ENCODE measurements at places on chromosomes 12 and 14. TPM values are rescaled to one million over a fixed set of nuclear protein-coding genes. Genes with fewer than 3 reads are reported as not detected.

- H3K27me3 ChIP-seq = no peaks in the 10 kb centered on the region
- no peaks in the 10 kb centered on the region for H3K36me3 ChIP-seq
- no peaks in the 10 kb centered on the region for H3K4me1 ChIP-seq
- no peak for DNase-seq
- no peak overlapping the region for H3K27ac ChIP-seq
Observed at GRCh38 chr14:95237958-95238340, 80.6 kb upstream of the DICER1 start.

DNA sequence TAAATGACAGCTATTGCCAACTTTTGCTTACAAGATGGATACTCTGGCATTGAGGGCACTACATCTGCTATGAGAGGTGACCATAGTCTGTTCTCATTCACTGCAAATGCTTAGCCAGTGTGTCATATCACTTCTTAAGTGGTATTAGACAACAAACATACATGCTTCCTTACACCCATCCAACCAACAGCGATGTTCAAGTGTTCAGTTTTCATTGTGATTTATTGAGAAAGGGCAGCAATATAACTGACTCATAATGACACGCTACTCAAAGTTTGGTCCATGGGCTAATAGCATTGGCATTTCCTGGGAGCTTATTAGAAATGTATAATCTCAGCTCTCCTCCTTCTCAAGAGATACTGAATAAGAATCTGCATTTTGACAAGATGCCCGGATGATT is 181.7 kb downstream of the NPAS3 start:
- no peaks in the 10 kb centered on the region for H3K4me1 ChIP-seq
- H3K36me3 ChIP-seq = no peaks in the 10 kb centered on the region
- H3K4me3 ChIP-seq = no peak overlapping the region
- DNase-seq = no peak

GRCh38 chr12:128949086-128949485 is 95.8 kb downstream of the GLT1D1 start:
- no peaks in the 10 kb centered on the region for H3K36me3 ChIP-seq
- H3K27ac ChIP-seq = no peak overlapping the region
- no peak overlapping the region for H3K4me3 ChIP-seq
- H3K27me3 ChIP-seq = peaks cover 55% of the 10 kb centered on the region
- no peak for DNase-seq

Gene SCNN1A
- total RNA-seq = 460 TPM

Gene PRICKLE1
- total RNA-seq = 7.0 TPM

Gene CHD8
- total RNA-seq = 57.3 TPM

GRCh38 chr14:63039866-63040265 is 5.4 kb downstream of the KCNH5 start:
- H3K4me1 ChIP-seq = no peaks in the 10 kb centered on the region
- no peaks in the 10 kb centered on the region for H3K27me3 ChIP-seq
- H3K4me3 ChIP-seq = no peak overlapping the region
- no peak overlapping the region for H3K27ac ChIP-seq
- no peaks in the 10 kb centered on the region for H3K36me3 ChIP-seq
- DNase-seq = peak; percentile 27

DNA sequence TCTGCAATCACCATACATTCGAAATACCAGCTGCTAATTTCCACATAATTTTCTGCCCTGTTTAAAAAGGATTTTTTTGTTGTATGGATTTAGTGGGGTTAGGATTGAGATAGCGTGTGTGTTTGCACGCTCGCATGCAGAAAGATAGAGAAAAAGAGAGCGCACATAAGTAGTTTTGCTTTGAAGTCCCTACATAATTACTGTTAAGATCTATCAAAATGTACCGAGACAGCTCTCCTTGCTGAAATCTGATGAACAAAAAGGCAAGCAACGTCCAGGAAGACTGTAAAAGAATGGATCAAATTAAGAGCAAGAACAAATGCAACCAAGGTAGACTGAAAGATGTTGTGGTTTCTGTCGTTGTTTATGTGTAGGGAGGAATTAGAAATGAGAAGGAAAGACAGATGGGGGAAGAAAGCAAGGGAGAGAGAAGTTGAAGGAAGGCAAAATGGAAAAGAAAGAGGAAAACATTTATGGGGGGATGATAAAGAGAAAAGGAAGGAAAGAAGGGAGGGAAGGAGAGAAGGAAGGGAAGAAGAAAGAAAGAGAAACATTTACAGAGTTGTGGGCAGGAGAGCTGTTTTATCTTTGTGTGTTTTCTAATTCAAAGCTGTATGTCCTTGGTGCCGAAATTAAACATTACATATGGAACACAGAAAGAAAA is 522.3 kb downstream of the MED13L start:
- peaks cover 63% of the 10 kb centered on the region for H3K27me3 ChIP-seq
- no peak overlapping the region for H3K27ac ChIP-seq
- no peaks in the 10 kb centered on the region for H3K4me1 ChIP-seq
- H3K36me3 ChIP-seq = no peaks in the 10 kb centered on the region
- DNase-seq = no peak

- DNase-seq = no peak
- H3K4me3 ChIP-seq = no peak overlapping the region
- no peak overlapping the region for H3K27ac ChIP-seq
- no peaks in the 10 kb centered on the region for H3K4me1 ChIP-seq
- H3K36me3 ChIP-seq = no peaks in the 10 kb centered on the region
Observed at GRCh38 chr12:40560848-40561247, 131.4 kb upstream of the CNTN1 start.

Gene TTC9
- total RNA-seq = 9.3 TPM

GRCh38 chr12:110379631-110380030 is 23.9 kb downstream of the ANAPC7 start:
- H3K4me1 ChIP-seq = no peaks in the 10 kb centered on the region
- no peak overlapping the region for H3K4me3 ChIP-seq

Gene TTC7B
- 8.9 TPM for total RNA-seq

DNA sequence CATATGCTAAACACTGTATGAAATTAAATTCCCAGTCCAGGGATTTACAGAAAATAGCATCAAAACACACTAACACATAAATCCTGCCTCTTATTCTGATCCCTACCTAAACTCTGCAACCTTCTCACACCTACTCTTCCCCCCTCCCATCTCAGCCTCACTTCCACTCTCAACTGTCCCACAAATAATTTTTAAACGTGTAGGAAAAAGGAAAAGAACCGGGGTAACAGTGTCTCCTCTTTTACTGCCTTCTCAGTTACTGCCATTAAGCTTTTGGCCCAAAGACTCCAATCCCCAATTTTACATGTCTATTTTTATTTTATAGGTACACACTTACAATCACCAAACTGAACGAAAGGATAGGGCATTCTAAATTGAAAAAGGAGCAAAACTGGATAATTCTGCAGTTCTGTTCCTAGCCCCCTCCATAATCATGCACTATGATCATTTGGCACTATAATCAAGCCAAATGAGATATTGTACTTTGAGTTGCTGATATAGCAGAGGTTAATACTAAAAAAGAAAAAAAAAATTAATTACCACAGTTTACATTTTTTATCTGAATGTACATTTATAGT is 2.9 kb downstream of the DUSP16 start:
- H3K4me1 ChIP-seq = peaks cover 25% of the 10 kb centered on the region
- H3K4me3 ChIP-seq = peak overlapping the region; percentile 68
- no peaks in the 10 kb centered on the region for H3K27me3 ChIP-seq
- no peaks in the 10 kb centered on the region for H3K36me3 ChIP-seq

Gene OVCH1
- total RNA-seq = not detected

Gene ATP6V1D
- 67.9 TPM for total RNA-seq

GRCh38 chr14:50808053-50808452 is 22.9 kb downstream of the NIN start:
- no peaks in the 10 kb centered on the region for H3K27me3 ChIP-seq
- no peak overlapping the region for H3K27ac ChIP-seq
- no peaks in the 10 kb centered on the region for H3K4me1 ChIP-seq
- no peak for DNase-seq
- H3K4me3 ChIP-seq = no peak overlapping the region
- no peaks in the 10 kb centered on the region for H3K36me3 ChIP-seq

- 0 out of 2 replicates have a peak, but pooled peaks cover 9% of the 10 kb centered on the region for H3K4me1 ChIP-seq
- H3K27ac ChIP-seq = no peak overlapping the region
- no peak for DNase-seq
- H3K27me3 ChIP-seq = no peaks in the 10 kb centered on the region
Observed at GRCh38 chr12:12440784-12441428, 84.0 kb downstream of the BORCS5 start.

DNA sequence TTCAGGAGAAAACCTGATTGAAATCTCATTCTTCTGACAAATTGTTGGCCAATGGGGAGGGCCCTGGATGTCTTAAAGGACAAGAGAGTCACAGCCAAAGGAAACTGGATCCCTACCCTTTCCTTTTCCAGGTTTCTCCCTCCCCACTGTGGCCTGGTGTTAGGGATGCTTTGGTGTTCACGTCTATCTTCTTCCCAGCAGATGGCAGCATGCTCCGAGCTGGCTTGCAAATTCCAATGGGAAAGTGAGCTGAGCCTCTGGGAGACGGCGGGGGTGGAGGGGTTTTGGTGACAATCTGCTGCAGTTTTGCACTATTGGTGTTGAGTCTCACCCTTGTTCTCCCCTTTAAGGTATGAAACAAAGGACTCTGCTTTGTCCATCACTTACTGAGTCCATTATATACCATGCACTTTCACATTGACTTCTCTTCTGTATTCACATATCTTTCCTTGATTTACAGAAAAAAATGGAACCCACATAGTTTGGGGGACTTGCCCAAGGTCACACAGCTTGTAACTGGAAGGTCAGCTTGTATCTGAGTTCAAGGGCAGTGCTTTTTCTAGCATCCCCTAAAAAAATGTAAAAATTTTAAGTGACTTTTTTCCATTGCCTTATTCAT is 39.3 kb downstream of the CCDC177 start:
- H3K36me3 ChIP-seq = no peaks in the 10 kb centered on the region
- H3K4me3 ChIP-seq = no peak overlapping the region
- no peak overlapping the region for H3K27ac ChIP-seq
- H3K4me1 ChIP-seq = peaks cover 33% of the 10 kb centered on the region
- peak; percentile 34 for DNase-seq

Gene TCL1A
- total RNA-seq = not detected

DNA sequence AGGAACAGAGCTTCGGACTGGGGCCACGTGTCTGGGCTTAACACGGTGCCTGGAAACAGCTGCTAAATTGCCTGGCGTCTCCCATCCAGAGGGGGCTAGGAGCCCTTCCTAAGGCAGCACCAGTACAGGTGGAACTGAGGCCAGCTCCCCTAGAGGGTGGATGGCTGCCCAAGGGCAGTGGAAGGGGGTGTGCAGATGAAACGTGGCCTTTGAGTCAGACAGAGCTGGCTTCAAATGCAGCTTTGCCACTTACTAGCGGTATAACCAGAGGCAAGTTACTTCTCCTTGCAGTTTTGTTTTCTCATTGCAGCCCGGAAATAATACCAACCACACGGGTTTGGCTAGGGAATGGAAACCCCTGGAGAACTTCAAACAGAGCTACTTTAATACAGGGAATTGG is 59.3 kb upstream of the SLC24A4 start:
- H3K27me3 ChIP-seq = no peaks in the 10 kb centered on the region
- H3K4me3 ChIP-seq = no peak overlapping the region
- no peaks in the 10 kb centered on the region for H3K4me1 ChIP-seq
- H3K27ac ChIP-seq = no peak overlapping the region
- no peaks in the 10 kb centered on the region for H3K36me3 ChIP-seq

DNA sequence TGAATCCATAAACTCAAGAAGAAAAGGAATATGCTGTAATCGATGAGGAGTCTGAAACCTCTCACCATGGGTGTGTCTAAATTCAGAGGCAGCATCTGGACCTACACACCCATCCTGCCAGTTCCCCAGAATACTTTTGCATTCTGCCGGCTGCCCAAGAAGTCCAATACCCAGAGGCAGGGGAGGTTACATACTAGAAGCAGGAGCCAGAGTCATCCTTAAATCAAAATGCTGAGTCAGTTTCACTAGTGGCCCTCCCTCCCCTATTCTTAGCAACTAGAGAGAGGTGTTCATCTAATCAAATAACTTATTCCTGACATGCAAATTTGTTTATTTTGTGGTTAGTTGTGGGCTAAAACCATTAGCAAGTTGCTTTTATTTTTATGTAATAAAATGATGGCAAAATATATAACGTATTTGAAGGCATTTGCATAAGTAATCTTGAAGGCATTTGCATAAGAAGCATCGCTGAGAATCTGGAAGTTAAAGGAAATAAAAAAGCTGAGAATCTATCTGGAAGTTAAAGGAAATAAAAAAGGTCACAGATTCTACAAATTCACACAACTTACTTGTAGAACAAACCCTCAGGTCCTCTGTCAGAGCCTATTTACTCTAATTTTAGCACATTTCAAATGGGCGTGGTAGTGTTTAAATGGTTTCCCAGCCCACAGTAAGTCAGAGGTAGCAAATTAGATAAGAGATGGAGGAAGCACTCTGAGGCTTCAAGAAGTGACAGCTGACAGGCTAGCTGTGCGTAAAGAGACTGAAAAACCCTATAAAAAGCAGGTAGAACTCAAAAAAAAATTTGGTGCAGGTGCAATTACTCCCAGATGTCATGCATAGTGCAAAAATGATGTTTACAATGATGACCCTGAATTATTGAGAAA is 7.8 kb downstream of the BHLHE41 start:
- DNase-seq = no peak
- peaks cover 15% of the 10 kb centered on the region for H3K36me3 ChIP-seq
- peaks cover 77% of the 10 kb centered on the region for H3K4me1 ChIP-seq
- no peak overlapping the region for H3K4me3 ChIP-seq

- no peaks in the 10 kb centered on the region for H3K27me3 ChIP-seq
- DNase-seq = no peak
- H3K4me1 ChIP-seq = no peaks in the 10 kb centered on the region
- H3K27ac ChIP-seq = no peak overlapping the region
- H3K36me3 ChIP-seq = peaks cover 13% of the 10 kb centered on the region
Observed at GRCh38 chr14:92575061-92575747, 61.6 kb downstream of the RIN3 start.

DNA sequence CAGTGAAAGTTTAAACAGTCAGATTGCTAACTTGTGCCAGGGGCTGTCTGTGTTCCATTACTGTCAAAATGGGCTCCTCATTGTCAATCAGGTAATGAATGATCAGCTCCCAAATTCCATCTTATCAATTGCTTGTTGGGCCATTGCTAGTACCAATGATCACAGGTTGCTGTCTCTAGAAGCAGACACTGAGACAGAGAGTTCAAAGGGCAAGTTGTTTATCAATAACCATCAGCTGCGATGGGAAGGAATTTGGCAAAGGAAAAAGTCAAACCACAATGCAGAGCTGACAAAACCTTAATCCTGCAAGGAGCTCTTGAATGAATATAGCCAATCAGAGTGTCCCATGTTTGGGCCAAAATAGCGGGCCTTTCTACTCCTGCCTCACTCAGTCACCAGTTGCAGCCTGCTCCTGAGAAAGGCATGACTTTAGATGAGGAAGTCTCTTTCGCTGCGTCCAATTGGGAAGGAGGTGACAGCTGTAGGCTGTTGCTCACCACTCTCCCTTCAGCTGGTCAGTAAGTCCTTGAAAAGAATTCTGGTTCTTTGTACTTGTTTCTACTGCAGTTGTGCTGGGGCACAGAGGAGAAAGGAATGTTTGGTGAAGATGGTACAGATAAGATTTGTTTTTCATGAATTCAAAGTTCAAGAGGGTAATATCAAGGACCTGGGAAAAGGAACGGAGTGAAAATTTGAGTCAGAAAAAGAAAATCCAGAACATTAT is 179.2 kb upstream of the PDE3A start:
- H3K4me3 ChIP-seq = no peak overlapping the region
- H3K27ac ChIP-seq = no peak overlapping the region
- H3K4me1 ChIP-seq = no peaks in the 10 kb centered on the region

GRCh38 chr14:96065661-96066459 is 26.7 kb downstream of the C14orf132 start:
- no peak overlapping the region for H3K4me3 ChIP-seq
- no peaks in the 10 kb centered on the region for H3K36me3 ChIP-seq
- H3K27me3 ChIP-seq = no peaks in the 10 kb centered on the region

Gene CIDEB
- not detected for total RNA-seq

Gene NFE2
- total RNA-seq = 1.5 TPM

GRCh38 chr12:97203408-97203807 is 259.2 kb upstream of the RMST start:
- no peak overlapping the region for H3K4me3 ChIP-seq
- H3K27ac ChIP-seq = no peak overlapping the region
- DNase-seq = no peak
- no peaks in the 10 kb centered on the region for H3K36me3 ChIP-seq

Measured in PC-9 (cell line).